ENCODE measurements at places on chromosomes 11 and 22. TPM values are rescaled to one million over a fixed set of nuclear protein-coding genes. Genes with fewer than 3 reads are reported as not detected.

The CALCB gene
- 0.17 TPM for total RNA-seq

The INTS4 gene
- total RNA-seq, result 14.9 TPM

The KCNJ4 gene
- total RNA-seq, result 33.1 TPM

The MAPK8IP2 gene
- total RNA-seq, result 0.47 TPM

The CARD18 gene
- total RNA-seq, result not detected

The IFITM5 gene
- not detected for total RNA-seq

The OR52N4 gene
- not detected for total RNA-seq

The C11orf91 gene
- total RNA-seq, result 1.9 TPM

The CHKB gene
- total RNA-seq, result 33.9 TPM

The UPB1 gene
- total RNA-seq, result 2.8 TPM

The DERL3 gene
- 6.1 TPM for total RNA-seq

The CBX7 gene
- total RNA-seq, result 72.5 TPM

The MMP1 gene
- not detected for total RNA-seq

The BDNF gene
- total RNA-seq, result 0.06 TPM

The KRTAP5-8 gene
- total RNA-seq, result not detected

The NNMT gene
- total RNA-seq, result 65.7 TPM

The SERPIND1 gene
- total RNA-seq, result 0.74 TPM

DNA sequence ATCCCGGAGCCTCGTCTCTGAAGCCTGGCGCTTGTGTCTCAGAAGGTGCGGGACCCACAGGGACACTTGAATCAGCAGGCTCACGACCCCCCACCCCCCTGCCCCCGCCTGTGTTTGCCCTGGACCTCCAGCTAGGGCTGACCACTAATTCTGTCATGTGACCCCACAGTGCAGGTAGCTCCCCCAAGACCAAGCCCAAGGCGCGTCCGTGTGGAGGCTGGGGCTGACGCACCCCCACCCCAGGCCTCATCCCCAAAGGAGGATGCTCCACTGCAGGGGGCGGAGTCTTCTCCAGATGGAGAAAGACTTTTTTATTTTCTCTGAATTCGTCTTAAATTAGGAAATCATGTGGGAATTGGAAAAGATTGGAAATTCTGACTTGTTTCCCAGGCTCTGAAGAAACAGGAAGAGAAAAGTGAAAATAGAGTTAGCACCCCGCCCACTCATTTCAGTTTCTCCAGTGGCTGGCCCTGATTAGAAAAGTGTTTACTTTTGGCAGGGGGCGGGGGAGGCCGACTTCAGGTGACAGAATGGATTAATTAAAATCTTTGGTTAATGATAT lies 1.0 kb upstream of the RELA start:
- DNase-seq, result peak; percentile 72

DNA sequence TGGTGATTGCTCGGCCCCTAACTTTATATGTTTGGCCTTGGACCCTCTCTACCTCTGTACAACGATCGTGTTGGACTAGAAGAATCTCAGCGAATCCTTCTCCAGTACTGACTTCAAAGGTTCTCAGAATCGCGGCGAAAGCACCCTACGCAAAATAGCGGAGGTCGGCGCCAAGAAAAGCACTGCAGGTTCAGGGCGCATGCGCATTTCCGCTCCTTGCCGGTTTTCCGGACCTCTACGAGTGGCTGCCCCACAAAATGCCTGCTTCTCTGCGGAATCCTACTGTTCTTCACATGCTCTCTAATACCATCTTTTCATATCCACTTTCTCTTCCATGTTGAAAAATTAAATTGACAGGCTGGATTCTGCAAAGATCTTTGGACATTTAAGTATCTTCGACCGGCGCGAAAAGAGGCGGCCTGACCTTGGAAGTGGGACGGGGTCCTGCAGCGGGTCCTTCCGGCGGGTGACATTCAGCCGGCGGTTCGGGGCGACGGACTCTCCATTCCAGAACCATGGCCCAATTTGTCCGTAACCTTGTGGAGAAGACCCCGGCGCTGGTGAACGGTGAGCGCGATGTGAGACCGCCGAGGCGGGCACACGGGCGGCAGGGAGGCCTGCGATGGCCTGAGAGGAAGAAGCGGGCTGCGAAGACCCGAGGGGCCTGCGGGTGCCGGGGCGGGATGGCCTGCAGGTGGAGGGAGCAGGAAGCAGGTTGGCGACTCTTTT lies at the start of gene ATP5MG:
ATP5MG (plus strand) TSS at position 456 of the 729 bp plus-strand sequence; CDS start at position 516, 60 bp downstream.
- DNase-seq, result peak; percentile 94

- DNase-seq, result peak; percentile 67
These were observed 802 bp downstream of the TENM4 start for GRCh38 chr11:79439886-79440570.

- no peak for DNase-seq
These were observed 68.9 kb upstream of the GNAZ start for GRCh38 chr22:23001463-23001862.

DNA sequence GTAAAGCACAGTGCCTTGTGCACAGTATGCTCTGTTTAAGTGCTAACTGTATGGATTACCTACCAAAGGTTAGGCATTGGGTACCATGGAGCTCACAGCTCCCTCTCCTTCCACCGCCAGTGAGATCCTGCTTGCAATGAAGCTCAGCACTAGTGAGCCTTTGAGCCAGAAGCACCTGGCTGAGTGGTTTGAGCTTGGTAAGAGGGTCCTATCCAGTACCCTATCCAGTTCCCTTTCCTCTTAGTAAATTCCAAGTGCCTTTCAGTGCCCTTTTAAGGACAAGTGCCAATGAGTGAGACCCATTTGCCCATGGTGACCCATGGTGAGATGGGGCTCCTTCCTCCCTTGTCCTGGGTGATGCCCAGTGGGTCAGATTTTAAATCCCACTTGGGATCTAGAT lies 43.1 kb upstream of the NAV2 start:
- DNase-seq, result no peak

- no peak for DNase-seq
These were observed 722.2 kb upstream of the TENM4 start for GRCh38 chr11:80163011-80163410.

- DNase-seq, result peak; percentile 51
These were observed 30.9 kb upstream of the CACNG2 start for GRCh38 chr22:36734171-36735058.

GRCh38 chr11:112925516-112926310 lies 35.5 kb upstream of the NCAM1 start:
- no peak for DNase-seq

GRCh38 chr22:44202261-44202789 lies 21.6 kb downstream of the PARVG start:
- DNase-seq, result no peak

- DNase-seq, result no peak
These were observed 47.6 kb downstream of the FLI1 start for GRCh38 chr11:128741511-128741910.

GRCh38 chr11:128624269-128625175 lies 37.2 kb upstream of the ETS1 start:
- DNase-seq, result no peak

DNA sequence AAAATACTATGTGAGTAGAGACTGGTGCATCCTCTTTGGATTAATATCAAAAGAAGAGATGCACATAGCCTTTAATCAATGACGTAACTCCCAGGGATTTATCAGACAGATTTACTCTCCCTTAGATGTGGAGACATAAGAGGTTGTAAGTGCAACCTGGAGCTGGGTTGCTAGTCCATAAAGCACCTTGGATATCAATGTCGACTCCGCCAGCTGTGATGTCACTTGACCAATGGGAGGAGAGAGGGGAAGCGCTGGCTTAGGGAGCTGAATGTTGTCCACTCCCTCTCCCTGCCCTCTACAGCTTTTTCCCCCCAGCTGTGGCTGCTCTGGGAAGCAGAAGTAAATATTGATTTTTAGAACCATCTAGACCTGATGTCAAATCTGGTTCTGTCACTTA lies 28.9 kb upstream of the TMEM86A start:
- DNase-seq, result no peak

DNA sequence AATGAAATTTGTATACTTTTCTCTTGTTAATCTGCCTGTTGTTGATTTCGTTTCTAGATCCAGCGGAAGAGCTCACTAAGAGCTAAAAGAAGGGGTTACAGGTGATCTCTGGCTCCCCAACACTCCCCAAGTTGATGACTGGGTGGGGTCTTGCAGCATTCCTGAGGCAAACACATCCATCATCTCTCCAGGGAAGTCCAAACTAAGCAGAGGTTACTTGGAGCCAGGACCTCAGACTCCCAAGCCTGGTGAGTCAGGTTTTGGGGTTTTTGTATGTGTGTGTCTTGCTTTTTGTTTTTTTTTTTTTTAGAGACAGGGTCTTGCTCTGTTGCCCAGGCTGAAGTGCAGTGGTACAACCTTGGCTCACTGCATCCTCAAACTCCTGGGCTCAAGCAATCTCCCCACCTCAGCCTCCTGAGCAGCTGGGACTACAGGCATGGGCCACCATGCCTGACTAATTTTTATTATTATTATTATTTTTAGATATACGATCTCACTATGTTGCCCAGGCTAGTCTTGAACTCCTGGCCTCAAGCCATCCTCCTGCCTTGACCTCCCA lies 11.5 kb upstream of the RPS3 start:
- no peak for DNase-seq

GRCh38 chr11:9462806-9463537 lies 2.2 kb downstream of the ZNF143 start:
- no peak for DNase-seq

- no peak for DNase-seq
These were observed 12.9 kb downstream of the RTN4R start for GRCh38 chr22:20254975-20255946.

GRCh38 chr11:11584937-11585336 lies 36.9 kb downstream of the GALNT18 start:
- no peak for DNase-seq

GRCh38 chr11:102476812-102477211 lies 24.2 kb upstream of the TMEM123 start:
- no peak for DNase-seq

DNA sequence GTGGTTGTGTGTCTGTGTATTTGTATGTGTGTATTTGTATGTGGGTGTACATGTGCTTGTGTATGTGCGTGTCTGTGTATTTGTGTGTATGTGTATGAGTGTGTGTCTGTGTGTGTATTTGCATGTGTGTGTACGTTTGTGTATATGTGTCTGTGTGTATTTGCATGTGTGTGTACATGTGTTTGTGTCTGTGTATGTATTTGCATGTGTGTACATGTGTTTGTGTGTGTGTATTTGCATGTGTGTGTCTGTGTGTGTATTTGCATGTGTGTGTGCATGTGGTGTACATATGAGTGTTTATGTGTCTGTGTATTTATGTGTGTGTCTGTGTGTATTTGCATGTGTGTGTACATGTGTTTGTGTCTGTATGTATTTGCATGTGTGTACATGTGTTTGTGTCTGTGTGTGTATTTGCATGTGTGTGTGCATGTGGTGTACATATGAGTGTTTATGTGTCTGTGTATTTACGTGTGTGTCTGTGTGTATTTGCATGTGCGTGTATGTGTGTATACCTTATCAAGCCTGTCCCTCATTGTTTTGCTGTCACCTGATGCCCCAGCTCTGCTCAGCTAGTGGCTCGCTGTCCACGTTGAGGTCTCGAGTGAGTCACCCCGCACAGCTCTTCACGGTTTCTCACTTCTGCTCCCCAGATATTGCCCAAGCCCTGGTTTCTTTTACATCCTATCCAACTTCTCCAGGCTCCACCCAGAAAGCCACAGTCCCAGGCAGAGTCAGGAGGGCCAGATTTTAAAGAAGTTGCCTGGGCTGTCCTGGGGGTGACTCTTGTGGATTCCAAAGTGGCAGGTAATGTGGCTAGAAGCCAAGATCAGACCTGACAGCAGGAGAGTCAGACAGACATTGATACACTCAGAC lies 15.2 kb downstream of the MB start:
- DNase-seq, result no peak

- DNase-seq, result no peak
These were observed 21.9 kb upstream of the LYVE1 start for GRCh38 chr11:10590218-10590915.

- no peak for DNase-seq
These were observed 14.3 kb downstream of the CD5 start for GRCh38 chr11:61116426-61117167.

GRCh38 chr11:64165481-64165841 lies 452 bp downstream of the MACROD1 start:
- no peak for DNase-seq

DNA sequence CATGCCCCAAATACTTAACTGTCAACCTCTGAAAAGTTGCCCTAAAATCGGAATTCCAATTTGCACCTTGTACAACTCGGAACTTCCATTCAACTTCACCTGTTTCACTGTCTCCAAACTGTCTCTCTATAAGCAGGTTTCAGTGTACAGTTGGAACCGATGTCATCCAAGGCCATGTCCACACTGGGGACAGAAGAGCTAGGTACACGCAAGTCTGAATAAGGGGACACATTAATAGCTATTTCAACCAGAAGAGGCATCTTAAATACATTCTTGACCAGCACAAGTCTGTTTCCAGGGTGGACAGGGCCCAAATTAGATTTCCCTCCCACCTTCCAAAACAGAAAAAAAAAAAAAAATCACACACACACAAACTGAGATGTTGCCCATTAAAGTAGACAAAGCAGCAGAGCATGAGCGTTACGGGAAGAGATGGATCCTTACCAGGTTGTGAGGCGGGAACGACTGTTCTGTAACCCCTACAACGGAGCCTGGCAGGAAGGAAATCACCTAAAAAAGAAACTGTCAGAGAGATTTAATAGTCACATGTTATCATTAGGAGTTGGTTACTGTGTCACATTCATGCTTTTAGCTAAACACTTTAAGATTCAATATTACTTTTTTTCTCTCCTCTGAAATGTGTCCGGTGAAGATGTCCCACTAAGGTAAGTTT lies 1.7 kb downstream of the CREBZF start:
- DNase-seq, result no peak

DNA sequence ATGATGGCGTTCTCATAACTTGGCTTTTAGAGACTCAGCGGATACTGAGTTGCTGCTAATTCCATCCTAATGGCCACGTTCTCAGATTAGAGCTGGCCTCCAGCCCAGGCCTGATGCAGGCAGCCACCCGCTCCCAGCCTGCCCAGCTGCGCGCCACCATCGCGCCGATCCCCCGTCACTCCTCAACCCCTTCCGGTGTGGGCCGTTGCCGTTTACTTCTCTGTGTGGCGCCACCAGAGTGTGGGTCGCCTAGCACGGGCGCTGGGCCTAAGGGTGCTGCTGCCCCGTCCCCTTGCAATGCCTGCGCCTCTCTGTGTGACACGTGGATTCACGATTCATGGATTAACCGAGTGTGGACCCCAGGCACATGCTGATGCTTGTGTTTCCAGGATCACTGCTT lies 1116.0 kb downstream of the BRD1 start:
- DNase-seq, result no peak

DNA sequence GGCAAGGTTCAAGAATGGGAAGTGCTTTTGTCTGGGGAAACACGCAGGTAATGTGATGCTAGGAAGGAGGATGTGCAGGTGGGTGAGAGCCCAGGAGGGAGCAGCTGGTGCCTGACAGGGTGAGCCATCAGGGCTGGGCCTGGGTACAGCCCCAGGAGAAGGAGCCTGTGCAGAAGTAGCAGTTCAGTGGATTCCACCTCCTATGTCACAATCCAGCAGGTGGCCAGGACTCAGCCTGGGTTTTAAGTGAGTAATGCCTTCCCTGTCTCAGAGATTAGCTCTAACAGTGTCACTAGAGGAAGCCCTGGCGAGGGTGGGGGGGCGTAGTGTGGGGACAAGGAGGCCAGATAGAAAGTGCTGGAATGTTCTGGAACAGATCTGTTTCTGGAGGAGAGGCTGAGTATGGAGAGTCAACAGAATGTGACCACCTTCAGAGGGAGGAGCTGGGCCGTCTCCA lies 8.1 kb downstream of the RIC8A start:
- DNase-seq, result no peak

- DNase-seq, result no peak
These were observed 203.8 kb downstream of the DLG2 start for GRCh38 chr11:85423316-85423715.
